ENCODE measurements at places on chromosomes 6 and 20. TPM values are rescaled to one million over a fixed set of nuclear protein-coding genes. Genes with fewer than 3 reads are reported as not detected.

Gene OGFR
- 41.0 TPM for total RNA-seq

Gene GGTLC1
- total RNA-seq, result not detected

Gene ADGRF1
- total RNA-seq, result 0.05 TPM

Gene SRMS
- total RNA-seq, result not detected

Gene TP53INP2
- 7.4 TPM for total RNA-seq

Gene SLC35B3
- 9.4 TPM for total RNA-seq

Gene CGA
- not detected for total RNA-seq

Gene UST
- total RNA-seq, result 2.9 TPM

Gene CLDN20
- total RNA-seq, result not detected

Gene YIPF3
- 67.8 TPM for total RNA-seq

Gene RAB44
- 0.02 TPM for total RNA-seq

Gene HLA-E
- 60.5 TPM for total RNA-seq

Gene PEDS1
- total RNA-seq, result 55.0 TPM

Gene BFSP1
- total RNA-seq, result 4.9 TPM

Gene OR2H2
- total RNA-seq, result not detected

Gene KHDC1
- total RNA-seq, result 4.0 TPM

Gene MUCL3
- total RNA-seq, result not detected

Gene C6orf58
- 0.24 TPM for total RNA-seq

Gene MTG2
- total RNA-seq, result 37.7 TPM

Measured in A549 treated with DMSO at 1 μM for 4 hours (cell line).